ENCODE measurements at places on chromosomes 13 and 19.

DNA sequence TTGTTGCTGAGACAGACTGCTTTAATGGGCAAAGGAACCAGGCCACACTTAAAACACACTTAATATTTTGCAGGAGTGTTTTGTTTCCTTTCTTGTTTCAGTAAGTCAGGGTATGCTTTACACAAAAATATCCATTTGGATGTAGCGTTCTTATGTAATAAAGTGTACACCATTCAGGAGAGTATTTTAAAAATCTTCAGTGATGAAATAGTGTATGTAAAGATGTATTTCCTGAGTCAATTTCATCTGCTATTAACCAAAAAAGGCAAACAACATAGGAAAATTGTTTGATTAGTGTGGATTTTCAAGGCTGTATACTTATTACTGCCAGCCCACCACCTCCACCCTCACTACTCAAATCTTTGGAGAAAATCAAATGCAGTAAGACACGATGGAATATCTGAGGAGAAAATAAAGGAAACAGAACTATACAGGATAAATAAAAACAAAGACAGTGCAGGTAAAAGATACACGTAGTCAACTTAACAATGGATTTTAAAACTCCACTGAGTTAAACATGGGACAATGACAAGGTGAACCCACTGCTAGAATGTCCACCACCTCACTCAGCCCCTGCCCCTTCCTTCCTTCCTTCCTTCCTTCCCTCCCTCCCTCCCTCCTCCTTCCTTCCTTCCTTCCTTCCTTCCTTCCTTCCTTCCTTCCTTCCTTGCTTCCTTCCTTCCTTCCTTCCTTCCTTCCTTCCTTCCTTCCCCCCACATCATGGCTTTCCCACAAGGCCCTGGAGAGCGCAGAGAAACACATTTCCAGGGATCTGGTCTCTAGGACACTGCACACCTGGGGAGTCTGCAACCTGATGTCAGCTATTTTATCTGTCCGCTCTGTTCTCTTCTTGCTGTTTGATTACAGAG is 360.3 kb downstream of the IRS2 start:
- DNase-seq = no peak

DNA sequence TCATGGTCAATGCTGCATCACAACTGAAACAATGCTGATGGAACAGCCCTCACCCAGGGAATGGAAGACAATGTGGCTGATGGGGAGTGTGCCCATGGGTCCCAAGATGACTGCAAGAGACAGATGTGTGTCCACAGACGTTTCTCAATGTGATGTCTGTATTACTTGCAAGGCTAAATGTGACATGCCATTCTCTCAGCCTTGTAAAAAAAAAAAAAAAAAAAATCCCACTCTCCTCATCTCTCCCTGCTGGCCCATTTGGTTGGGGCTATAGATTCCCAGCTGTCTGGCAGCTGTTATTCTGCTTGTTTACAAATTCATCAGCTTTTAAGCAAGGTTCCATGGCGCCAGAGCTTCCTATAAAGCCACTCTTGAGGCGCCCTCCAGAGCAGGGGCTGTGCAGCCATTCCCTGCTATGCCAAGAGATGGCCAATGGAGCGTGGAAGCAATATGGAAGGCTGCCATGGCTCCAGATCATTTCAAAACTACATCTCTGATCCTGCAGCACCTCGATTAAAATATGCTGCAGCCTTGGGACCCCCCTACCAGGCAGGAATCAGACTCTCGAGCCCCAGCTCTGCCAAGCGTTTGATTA is 294.8 kb downstream of the FOXO1 start:
- DNase-seq = no peak

DNA sequence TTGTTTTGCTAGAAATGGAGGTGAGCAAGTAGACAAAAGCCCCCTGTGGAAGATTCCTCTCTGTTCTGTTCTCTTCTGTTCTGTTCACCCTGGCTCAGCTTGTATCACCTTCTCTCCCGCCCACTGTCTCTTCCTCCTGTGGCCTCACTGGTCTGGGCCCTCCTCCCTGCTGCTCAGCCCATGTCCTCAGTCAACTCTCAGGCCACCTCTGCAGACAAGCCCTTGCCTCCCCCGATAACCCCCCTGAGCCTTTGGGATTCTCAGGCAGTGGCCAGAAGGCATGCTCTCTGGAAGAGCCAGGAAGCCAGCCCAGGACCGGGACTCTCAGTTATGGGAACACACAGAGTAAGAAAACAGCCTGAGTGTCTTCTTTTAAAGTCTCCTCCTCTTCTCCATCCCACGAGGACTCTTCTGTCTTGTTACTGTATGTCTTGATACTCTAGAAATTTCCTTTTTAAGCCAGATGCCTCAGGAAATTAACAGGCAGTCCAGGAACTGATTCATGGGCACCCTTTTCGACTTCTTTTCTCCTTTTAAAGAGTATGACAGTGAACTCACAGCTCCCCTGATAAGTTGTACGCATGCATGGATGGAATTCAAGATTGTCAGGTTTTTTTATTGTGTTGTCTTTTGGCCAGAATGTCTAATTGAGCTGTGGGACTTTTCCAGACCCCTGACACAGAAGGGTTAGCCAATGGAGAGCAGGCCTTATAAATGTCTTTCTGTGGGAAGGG is 33.7 kb downstream of the SHISA2 start:
- DNase-seq = no peak

- no peak for DNase-seq
Observed at GRCh38 chr13:42373048-42373812, 101.3 kb downstream of the AKAP11 start.

- DNase-seq = peak; percentile 47
Observed at GRCh38 chr19:33621811-33622504, at the start of gene CHST8. CHST8 (plus strand) TSS chr19:33621953; CDS start chr19:33689262, 67,309 bp downstream.

DNA sequence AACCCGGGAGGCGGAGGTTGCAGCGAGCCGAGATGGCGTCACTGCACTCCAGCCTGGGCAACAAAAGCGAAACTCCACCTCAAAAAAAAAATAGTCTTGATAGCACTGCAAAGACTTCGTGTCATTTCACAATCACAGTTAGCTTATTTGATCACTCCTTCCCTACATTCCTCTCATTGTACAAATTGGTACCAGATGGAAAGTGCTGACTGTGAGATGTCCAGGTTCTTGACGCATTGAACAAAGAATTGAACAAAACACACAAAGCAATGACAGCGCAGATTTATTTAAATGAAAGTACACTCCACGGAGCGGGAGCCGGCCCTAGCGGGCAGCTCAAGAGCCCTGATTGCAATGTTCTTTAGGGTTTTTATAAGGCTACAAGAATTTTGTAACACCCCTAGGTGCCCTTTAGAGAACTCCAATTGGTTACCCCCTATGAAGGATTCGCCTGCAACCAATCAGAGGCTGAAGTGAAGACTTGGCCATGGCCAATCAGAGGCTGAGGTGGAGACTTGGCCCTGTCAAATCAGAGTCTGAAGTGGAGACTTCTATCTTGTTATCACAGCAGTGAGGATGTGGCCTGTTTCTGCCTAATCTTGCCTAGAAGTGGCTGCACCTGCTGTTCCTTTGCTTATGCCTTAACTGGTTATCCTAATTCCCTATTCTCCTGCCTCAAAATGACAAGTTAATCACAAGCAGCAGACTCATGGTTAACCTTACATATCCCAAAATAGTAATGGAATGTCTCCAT is 16.7 kb downstream of the ZNF556 start:
- DNase-seq = no peak

- DNase-seq = no peak
Observed at GRCh38 chr19:18366021-18366435, 19.9 kb upstream of the GDF15 start.

DNA sequence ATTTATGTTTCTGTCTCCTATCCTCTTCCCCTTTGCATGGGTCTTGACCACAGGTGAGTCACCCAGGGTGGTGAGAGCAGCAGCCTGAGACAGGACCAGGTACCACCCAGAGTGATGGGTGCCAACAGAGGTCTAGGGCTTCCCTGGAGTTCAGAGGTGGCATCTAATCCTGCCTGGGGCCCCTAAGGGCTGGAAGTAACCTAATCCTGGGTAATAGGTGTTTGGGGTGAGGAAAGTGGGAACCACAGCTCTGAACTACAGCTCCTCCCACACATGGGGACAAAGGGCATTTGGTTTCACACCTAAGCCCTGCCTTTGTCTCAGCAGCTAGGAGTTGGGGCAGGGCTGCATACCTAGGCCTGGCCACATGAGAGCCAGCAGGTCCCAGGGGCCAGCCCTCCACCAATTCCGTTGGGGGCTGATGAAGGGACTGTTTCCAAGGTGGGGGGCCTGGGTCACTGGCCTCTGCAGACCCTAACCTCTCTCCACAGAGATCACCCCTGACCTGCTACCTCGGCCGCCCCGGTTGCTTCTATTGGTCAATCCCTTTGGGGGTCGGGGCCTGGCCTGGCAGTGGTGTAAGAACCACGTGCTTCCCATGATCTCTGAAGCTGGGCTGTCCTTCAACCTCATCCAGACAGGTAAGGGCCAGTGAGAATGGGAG is 8.0 kb downstream of the SPHK2 start:
- no peak for DNase-seq

- DNase-seq = no peak
Observed at GRCh38 chr13:70088926-70089325, 18.7 kb upstream of the ATXN8OS start.

GRCh38 chr19:1507763-1508506 is 4.9 kb downstream of the ADAMTSL5 start:
- peak; percentile 74 for DNase-seq

DNA sequence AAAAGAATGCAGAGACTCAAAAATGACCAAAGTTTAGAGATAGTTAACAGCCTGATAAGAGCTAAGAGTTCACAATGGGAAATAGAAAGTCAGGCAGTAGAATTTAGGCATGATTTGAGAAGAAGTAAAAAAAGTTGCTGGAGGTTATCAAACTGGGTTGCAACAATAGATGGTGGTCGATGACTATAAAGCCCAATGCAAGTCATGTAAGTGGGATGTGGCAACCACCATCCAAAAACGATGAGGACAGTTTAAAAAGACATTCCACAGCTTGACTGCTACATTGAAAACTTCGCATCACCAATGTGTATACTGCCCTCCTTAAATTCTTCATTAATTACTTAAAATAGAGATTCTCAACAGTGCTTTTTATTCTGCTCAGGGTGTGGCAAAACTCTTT is 19.7 kb downstream of the ELF1 start:
- no peak for DNase-seq

DNA sequence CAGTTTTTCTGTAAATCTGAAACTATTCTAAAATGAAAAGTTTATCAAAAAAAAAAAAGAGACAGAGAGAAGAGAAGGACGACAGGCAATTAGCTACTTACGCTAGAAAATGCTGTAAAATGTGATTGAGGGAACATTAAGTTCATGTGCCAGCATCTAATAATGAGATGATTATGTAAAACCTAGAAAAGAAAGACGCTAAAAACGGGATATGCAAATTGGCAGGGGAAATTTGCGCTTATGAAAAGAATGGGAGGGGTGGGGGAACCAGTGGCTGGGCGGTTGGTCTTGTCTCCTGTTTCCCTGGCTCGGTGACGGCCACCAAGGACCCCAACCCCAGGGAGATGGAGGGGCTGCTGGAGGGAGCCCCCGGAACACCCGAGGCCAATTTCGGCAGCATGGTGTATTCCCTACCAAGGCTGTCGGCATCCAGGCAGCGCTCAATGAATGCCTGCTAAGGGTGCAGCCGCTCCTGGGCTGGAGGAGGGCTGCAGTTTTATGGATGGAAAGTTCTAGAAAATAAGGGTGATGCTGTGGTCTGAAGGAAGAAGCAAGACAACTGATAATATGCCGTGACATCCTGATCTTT is 34.2 kb downstream of the GNG7 start:
- no peak for DNase-seq

- DNase-seq = peak; percentile 76
Observed at GRCh38 chr13:29771247-29771646, 79.2 kb downstream of the UBL3 start.

- DNase-seq = peak; percentile 62
Observed at GRCh38 chr13:32246468-32246867, 68.7 kb downstream of the ZAR1L start.

- DNase-seq = no peak
Observed at GRCh38 chr19:14385492-14385891, 4.2 kb downstream of the ADGRE5 start.

DNA sequence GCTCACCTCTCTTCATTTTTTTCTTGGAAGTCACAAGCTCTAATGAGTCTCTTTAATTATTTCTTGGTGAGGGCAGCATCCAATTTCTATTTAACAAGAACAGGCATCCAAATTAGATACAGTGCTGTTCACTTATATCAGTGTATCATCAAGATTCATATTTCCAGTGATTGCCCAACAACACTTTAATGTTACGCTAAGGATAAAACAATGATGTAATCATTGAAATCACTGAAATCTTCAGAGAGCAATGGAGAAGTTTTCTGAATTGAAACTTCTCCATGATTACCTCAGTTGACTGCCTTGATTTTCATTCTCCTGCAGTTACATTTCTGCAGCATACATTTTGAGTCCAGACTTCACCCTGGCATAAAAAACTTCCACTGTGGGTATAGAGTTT is 17.1 kb upstream of the LRCH1 start:
- no peak for DNase-seq

Data from NCI-H748 treated with DMSO at 0.1 percent for 48 hours (cell line).